Muscle of back (tissue), 13 donors: ENCODE measurements at places on chromosomes 16 and 17.

- DNase-seq, result no peak
Measured at GRCh38 chr17:81027038-81027437, 7.9 kb upstream of the BAIAP2 start.

- DNase-seq, result no peak
Measured at GRCh38 chr16:81349608-81350305, 35.0 kb downstream of the GAN start.

- peak; percentile 27 for DNase-seq
Measured at GRCh38 chr17:33142705-33143299, 150.3 kb downstream of the ASIC2 start.

- peak; percentile 21 for DNase-seq
Measured at GRCh38 chr17:69342896-69343644, 16.1 kb upstream of the ABCA5 start.

GRCh38 chr17:75277664-75278071, 6.6 kb upstream of the MIF4GD start:
- no peak for DNase-seq
